ENCODE measurements at places on chromosomes 12 and 14.

GRCh38 chr12:52836042-52836466, 1.9 kb upstream of the KRT79 start:
- no peak for DNase-seq

DNA sequence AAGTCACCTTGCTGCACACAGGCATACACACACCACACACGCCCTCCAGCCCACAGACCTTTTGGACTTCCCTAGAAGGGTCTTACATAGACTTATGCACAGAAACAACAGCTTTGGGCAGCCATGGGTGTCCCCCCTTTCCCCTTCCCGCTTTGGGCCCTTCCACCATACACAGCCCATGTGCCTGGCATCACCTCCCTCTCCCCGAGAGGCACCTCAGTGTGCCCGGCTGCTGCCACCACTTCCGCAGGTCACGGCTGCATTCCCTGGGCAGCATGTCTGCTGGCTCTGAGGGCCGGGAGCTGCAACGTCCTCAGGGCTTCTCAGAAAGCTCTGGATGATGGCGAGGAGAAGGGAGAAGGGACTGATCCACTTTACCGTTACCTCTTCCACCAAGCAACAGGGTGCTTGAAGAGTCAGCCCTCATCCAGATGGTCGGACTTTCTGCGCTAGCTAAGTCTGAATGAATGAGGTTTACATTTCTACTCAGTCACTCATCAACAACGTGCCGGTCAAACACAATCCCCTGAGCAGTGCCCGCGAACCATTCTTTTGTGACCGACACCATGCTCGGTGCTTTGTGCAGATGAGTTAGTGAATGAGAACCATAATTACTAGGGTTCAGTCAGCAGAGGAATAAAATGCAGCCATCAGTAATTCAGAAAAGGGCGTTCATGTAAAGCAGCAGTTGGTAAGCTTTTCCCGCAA, 72.2 kb upstream of the BCL11B start:
- DNase-seq: no peak

- DNase-seq: no peak
These were observed 96.9 kb downstream of the HEATR5A start for GRCh38 chr14:31323419-31323818.

GRCh38 chr12:65343801-65344200, 65.3 kb downstream of the MSRB3 start:
- no peak for DNase-seq

- no peak for DNase-seq
These were observed 429.0 kb upstream of the FBXO33 start for GRCh38 chr14:39861229-39861600.

- no peak for DNase-seq
These were observed 15.0 kb downstream of the CCDC85C start for GRCh38 chr14:99589031-99589441.
